Ovary (tissue), 10 donors: ENCODE measurements at places on chromosomes 5 and 9. TPM values are rescaled to one million over a fixed set of nuclear protein-coding genes. Genes with fewer than 3 reads are reported as not detected.

The SLC1A3 gene
- total RNA-seq: 58.6 TPM

DNA sequence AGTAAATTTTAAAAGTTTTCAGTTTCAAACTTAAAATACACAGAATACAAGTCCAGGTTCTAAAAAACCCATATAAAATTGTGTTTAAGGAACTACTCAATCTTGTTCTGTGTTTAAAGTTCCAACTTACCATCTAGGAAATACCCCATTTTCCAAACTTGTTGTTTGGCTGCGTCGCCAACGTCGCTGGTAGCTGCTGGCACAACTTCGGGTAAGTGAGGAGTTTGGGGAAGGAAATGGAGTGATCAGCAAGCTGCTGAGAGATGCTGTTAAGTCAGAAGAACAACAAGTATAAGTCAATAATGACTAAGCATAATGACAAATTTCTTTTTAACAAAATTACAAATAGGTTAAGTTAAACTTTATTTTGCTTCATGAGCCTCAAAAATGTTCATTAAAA lies 71.3 kb upstream of the RAPGEF6 start:
- DNase-seq: no peak

The PCDHGA2 gene
- total RNA-seq: 7.3 TPM

The FRRS1L gene
- 20.9 TPM for total RNA-seq

The PFN3 gene
- total RNA-seq: not detected

DNA sequence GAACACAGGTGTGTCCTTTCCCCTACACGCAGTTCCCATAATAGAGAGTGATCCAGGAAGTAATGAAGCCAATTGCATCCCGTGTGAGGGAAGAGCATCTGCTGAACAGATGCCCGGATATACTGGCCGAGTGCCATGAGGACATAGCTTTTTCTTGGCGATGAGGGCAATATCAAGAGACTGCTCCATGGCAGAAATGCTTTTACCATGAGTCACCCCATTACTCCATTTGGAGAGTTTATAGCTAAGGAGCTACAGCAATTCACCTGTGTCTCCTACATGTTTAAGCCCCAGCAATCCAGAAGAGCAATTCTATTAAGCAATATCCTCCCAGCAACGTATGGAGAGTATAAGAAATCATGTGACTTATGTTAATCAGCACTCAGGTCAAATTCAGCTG lies 222.0 kb upstream of the KLF4 start:
- no peak for DNase-seq

DNA sequence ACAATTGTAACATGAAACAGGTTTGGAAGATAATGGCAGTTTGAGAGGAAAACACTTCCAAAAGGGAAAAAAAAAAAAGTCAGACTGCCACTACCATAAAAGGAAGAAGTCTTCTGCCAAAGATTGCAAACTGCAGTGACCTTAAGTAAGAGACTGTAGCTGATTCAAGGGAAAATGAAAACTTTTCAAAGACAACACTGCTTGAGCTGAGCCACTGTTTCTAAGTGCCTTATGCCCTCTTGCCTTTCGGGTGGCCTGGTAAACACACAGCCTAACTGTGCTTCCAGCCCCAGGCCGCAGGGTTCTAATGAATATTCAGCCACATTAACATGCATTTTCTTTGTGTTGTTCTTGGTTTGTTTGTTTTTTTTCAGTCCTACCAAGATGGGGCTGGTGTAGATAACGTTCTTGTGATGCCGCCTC lies 354.6 kb downstream of the BNC2 start:
- DNase-seq: no peak

- DNase-seq: no peak
These were observed 23.1 kb upstream of the ERCC6L2 start for GRCh38 chr9:95852059-95853032.

The ZDHHC21 gene
- 14.9 TPM for total RNA-seq

DNA sequence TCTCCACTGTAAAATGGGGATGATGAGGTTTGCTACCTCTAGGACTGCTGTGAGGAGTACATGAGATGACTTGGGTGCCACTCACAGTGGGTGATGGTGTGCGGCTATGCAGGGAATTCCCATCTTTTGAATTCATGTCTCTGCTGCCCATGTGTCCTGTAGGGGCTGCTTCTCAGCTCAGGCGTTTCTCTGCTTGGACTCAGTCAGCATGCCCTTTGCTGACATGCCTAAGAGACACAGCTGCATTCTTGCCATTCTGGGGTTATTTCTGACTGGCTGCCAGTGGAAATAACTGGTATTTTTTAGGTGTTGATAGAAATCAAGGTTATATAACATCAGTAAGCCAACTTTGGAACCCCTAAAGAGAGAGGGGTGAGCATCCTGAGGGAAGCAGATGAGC lies 24.3 kb upstream of the XPA start:
- DNase-seq: no peak

The GLDC gene
- total RNA-seq: not detected

DNA sequence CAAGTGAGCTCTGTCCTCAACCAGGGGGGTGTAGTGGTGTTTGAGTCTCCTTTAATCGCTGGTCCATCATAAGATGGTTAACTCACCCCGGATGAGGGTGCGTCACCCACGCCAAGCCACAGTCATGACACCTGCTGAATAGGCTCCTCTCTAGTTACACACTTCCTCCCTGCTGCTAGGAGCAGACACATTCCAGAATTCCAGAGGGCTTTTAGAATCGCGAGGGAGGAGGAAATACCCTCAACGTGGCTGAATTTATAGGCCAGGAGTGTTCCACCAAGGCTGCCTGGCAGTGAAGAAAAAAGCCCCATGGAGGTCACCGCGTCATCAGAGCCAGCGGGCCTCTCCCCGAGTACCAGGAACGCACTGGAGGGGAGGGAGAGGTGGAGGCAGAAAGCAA lies 5.1 kb downstream of the GLRX start:
- no peak for DNase-seq

- DNase-seq: no peak
These were observed 179.8 kb upstream of the PPP1R26 start for GRCh38 chr9:135299651-135300345.

- DNase-seq: no peak
These were observed 8.2 kb downstream of the IL4 start for GRCh38 chr5:132681983-132682382.

- DNase-seq: no peak
These were observed 2.4 kb downstream of the XPA start for GRCh38 chr9:97694769-97695168.

The BDP1 gene
- 26.9 TPM for total RNA-seq

DNA sequence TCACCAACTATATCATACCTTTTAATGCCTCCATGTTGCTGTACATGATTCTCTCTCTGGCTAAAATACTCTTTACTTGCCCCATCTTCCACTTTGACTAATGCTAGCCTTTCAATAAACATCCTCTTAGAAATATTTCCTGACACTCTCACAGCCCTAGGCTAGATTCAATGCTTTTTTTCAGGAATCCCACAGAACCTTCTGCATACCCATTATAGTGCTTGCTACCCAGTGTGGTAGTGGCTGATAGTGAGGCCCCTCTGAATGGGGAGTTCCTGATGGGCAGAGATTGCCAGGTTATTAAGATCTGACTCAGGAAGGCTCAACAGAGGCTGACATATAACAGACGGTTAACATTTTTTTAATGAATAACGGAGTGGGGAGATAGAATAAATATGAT lies 11.6 kb downstream of the SSBP2 start:
- no peak for DNase-seq

The HAUS6 gene
- total RNA-seq: 13.1 TPM
